ENCODE measurements at places on chromosomes 3 and 15.

- peak; percentile 10 for DNase-seq
These were observed 657.2 kb downstream of the FHIT start for GRCh38 chr3:60594025-60594424.

DNA sequence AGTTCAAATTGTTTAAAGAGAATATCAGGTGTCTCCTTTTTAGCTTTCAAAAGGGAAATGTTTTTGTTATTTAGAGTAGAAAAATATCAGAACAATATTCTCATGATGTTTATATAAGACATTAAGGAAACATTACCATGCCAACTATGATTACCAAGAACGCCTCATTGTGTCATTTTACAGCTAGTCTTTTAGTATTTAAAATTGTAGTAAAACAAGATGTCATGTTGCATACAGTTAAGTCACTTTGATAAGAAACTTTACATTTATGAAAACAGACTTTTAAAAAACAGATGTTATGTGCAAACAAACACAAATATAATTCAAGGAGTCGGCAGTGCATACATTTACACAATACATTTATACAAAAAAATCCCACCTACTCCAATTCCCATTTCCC, 4.4 kb downstream of the PLSCR4 start:
- DNase-seq: no peak

- DNase-seq: no peak
These were observed 17.6 kb upstream of the SRPRB start for GRCh38 chr3:133788024-133788423.

DNA sequence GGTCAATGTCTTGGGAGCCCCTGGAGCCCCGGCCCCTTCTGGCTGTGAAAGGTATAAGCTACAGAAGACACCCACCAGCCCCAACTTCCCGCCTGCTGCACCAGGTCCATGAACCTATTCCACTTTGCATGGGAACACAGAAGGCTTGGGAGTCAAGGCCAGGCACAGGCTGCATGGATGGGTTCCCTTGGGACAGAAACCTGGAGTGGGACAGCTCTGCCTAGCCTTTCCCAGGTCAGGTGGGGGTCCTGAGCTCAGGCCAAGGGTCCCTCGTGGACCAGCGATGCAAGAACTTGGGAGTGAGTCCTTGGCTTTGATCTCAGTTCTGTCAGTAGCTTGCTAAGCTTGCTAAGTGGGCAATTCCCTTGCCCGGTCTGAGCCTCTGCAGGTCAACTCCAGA, 25.0 kb downstream of the TKT start:
- DNase-seq: no peak

DNA sequence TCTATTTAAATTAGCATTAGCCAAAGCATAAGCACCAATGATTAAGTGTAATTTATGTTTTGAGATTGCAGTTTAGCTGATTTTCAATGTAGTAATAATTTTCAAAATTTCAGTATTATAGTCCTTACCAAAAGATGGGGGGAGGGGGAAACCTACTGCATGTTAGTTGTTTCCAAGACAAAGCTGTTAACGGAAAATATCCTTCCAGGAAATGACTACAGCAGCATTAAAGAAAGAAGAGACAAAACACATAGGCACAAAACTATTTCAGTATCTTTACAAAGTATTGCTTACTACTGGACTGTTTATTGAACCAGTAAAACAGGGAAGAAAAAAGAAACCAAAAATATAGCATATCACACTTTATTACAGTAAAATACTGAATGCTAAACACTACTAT, 10.5 kb downstream of the BNIP2 start:
- no peak for DNase-seq

Data from G401 (cell line).